ENCODE measurements at places on chromosomes 12 and 14. TPM values are rescaled to one million over a fixed set of nuclear protein-coding genes. Genes with fewer than 3 reads are reported as not detected.

Gene GYS2
- not detected for polyA plus RNA-seq

GRCh38 chr12:26128168-26128567 is 3.3 kb upstream of the BHLHE41 start:
- no peak for DNase-seq

GRCh38 chr12:10771132-10771733 is 31.2 kb downstream of the TAS2R7 start:
- DNase-seq, result peak; percentile 68

GRCh38 chr12:84661786-84662185 is 250.8 kb downstream of the SLC6A15 start:
- DNase-seq, result no peak

- DNase-seq, result no peak
Observed at GRCh38 chr12:90254796-90255195, 546.2 kb upstream of the ATP2B1 start.

DNA sequence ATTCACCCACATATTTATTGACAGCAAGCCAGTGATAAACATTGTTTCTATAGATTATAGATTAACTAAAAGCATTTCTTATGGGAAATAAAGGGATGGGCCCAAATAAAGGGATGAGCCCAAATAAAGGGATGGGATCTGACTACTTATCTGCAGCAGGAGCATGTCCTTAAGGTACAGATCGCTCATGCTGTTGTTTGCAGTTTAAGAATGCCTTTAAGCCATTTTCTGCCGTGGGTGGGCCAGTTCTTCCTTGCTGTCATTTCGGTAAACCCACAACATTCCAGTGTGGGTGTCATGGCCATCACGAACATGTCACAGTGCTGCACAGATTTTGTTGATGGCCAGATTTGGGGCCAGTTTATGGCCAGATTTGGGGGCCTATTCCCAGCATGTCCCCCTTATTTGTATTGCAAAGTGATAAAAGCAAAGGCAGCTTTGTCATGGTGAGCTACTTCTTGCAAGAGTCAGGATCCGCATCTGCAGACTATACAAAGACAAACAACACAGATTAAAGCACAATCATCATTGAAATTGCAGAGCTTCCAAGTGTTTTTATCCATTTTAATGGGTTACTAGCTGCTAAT is 700.7 kb downstream of the LRFN5 start:
- no peak for DNase-seq

Measured in brain (organoid and tissue), 16 donors.